ENCODE measurements at places on chromosomes 1 and 21.
A peak's percentile ranks its signal among the peaks of the same experiment; 100 is the strongest.

GRCh38 chr1:84581648-84582047, 7.4 kb upstream of the CTBS start:
- no peak for DNase-seq

DNA sequence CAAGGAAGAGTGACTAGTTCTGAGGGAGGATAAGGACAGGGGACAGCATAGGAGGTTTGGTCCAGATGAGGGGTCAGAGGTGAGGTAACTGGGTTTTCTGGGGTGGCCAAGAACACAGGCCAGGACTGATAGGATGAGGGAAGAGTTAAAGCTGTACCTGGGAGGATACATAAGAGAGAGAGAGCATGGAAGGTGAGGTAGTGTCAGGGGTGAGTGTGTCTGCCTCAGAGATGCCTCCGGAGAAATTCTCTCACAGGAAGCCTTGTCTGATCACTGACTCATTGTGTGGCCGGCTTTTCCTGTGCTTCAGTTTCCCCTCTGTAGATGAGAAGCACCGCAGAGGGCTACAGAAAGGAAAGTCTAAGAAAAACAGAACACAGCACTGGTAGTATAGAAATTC, 40.2 kb downstream of the FASLG start:
- no peak for DNase-seq

DNA sequence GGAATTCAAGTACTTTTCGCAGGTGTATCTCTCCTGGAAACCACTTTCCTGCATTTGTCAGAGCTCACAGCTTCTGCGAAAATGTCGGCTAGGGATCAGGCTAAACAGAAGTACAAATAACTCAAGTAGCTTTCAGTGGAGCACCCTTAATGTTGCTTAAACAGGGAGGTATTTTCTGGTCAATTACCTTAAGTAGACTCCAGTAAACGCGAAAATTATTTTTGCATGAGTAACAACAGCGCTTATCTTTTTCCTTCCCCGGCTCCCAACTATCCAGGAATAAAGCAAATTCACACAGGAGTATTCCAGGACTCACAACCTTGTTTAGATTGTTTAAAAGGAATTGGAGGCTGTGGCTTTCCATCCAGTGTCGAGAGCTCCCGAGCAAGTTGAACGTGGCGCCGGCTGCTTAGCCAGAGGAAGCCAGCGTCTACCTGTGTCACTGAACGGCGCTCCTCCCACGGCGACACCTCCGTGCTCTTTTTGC, 7.3 kb upstream of the SIM2 start:
- DNase-seq, result no peak

DNA sequence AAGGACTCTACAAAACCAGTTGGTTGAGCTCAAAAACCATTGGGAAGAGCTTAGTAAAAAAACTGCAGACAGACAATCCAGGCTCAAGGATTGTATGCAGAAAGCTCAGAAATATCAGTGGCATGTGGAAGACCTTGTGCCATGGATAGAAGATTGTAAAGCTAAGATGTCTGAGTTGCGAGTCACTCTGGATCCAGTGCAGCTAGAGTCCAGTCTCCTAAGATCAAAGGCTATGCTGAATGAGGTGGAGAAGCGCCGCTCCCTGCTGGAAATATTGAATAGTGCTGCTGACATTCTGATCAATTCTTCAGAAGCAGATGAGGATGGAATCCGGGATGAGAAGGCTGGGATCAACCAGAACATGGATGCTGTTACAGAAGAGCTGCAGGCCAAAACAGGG, 104.0 kb upstream of the BMP8A start:
- DNase-seq, result no peak

GRCh38 chr1:218281285-218281684, 3.8 kb upstream of the RRP15 start:
- DNase-seq, result no peak

DNA sequence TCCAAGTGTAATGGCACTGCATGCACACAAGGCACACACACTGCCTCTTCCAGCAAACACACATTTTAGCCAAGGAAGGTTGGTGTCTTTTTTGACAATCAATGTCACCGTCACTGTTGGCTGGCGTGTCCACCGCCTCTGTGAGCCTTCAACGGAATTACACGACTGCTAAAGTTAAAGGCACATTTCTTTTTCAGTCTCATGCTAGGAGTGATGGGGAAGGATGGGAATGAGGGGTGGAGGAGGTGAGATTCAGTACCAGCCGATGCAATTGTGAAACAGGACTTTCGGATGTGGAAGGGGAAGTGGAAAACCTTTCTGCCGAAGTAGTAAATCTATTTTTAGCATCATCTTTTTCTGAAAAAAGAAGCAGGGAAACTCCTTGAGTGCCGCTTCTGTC, 1.4 kb downstream of the ELAVL4 start:
- DNase-seq, result peak; percentile 26

- DNase-seq, result no peak
Observed at GRCh38 chr1:70084314-70084915, 121.0 kb downstream of the LRRC40 start.

DNA sequence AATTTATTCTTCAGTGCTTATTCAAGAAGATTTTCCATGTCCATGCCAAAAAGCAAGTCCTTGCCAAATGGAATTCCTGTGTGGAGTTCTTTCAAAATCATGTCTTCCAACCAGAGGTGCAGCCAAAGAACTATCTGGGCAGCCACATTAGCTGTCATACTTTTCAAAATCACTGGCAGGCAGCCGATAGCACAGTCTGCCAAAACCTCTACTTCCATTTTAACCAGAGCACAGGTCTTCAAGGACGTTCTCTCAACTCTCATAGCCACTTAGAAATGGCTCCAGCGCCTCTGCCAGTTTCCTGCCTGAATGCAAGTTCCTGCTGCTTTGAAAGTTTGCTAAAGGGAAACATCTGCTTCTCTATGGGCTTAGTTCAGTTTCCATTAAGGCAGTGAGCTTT, 975.7 kb upstream of the ADGRL4 start:
- peak; percentile 64 for DNase-seq

- no peak for DNase-seq
Observed at GRCh38 chr21:15365751-15366392, 301.1 kb upstream of the NRIP1 start.

DNA sequence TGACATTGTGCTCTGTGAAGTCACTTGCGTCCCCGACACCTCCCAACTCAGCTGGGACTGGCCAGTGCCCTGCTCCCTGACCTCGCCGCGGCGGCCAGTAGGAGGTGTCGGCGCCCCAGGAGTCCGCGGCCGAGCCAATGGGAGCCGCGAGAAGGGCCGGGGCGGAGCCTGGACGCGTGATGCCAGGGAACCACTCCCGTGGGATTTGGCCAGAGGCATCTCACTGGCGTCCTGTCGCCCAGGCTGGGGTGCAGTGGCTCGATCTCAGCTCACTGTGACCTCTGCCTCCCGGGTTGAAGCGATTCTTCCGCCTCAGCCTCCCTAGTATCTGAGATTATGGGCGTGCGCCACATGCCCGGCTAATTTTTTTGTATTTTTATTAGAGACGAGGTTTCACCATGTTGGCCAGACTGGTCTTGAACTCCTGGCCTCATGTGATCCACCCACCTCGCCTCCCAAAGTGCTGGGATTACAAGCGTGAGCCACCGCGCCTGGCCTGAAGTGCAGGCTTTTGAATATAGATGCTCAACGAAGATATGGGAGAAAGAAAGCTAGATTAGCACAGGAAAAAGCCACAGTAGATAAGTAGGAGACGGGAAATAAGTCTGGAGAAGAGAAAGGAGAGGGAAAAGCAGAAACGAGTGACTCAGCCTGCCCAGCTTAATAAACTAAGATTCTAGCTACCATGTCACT, 38.0 kb downstream of the ZBTB8OS start:
- peak; percentile 86 for DNase-seq

DNA sequence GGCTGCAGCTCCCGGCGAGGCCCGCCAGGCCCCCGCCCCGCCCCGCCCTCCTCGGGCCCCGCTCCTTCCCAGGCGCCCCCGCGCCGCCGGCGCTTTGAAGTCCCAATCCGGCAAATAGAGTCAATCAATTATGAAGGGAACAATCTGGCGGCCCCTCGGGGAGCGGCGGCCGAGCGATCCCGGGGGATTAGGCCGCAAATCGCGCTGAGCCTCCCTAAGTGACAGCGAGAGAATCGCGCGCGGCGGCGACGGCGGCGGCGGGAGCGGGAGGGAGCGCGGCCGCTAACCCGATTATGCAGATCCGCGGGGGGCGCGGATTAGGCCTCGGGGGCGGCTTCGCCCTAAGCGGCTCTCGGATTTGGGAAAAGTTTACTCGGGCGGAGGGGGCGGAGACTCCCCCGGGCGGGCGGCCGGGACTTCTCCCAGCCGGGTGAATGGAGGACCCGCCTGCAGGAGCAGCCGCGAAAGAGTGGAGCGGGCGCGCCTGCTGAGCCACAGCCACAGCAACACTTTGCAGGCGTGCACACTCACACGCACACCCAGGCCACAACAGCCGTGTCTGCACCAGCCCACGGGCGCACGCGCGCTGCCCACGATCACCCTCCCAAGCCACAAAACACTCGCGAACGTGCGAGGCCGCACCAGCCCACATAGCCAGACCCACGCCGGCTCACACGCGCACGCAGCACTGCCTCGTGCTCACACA, 23.0 kb upstream of the DMBX1 start:
- no peak for DNase-seq

DNA sequence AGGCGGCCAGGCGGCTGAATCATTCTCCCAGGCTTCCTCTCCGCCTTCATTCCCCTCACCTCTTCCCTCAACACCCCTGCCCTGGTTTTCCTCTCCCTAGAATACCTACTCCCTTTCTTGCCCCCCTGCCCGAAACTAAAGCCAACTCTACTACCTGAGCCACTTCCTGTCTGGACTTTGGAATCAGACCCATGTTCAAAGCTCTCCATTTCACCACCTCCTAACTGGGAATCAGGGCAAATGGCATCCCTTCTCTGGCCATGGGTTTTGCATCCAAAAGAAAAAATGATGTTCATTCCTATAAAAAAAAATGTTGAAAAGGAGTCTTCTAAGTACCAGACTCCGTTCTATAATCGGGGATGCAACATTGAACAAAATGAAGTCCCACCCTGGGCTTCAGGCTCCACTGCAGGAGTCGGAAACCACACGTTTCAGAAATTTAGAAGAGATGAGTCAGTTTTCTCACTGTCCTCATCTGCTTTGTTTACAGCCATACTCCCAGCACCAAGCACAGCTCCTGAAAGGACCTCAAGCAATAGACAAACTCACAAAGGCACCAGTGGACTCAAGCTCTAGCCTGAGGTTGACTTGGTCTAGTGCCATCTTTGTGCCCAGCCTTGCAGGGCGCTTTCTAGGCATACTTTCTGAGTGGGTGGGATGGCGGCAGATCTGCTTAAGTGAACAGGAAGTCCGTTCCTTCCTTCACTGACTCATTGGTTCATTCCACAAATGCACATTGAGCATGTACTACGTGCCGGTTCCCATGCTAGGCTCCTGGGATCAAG, 176.2 kb downstream of the IGSF21 start:
- DNase-seq, result no peak

DNA sequence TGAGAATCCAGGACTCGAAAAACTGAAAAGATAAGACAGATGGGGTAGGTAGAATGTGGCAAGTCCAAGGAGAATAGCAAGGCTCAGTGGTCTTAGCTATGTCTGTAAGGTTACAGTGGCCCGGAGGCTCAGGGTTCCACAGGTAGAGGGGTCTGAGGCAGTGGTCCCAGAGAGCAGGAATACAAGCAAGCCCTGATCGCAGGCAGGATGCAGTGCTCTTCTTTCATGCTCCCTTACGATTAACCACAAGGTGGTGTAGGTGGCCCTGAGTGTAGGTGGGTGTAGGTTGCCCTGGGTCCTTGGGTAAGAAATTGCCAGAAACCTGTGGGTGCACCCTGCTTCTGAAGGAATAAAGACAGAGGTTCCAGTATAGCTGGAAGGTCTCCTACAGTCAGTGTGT, 99.1 kb upstream of the RAB3GAP2 start:
- DNase-seq, result no peak

GRCh38 chr1:9869831-9870251, 40.2 kb downstream of the CTNNBIP1 start:
- no peak for DNase-seq

DNA sequence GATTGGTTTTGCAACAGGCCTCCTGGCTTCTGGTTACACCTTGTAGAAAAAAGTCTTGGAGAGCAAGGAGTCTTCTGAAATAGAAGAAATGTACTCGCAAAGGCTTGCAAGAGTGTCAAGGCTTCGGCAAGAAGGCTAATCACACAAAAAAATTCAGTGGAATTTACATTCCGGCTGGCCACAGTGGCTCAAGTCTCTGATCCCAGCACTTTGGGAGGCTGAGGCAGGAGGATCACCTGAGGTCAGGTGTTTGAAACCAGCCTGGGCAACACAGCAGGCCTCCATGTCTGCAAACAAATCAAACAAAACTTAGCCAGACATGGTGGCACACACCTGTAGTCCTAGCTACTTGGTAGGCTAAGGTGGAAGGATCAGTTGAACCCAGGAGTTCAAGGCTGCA, 7.7 kb upstream of the DOP1B start:
- no peak for DNase-seq

GRCh38 chr21:37176716-37177115, 90.4 kb downstream of the VPS26C start:
- no peak for DNase-seq

DNA sequence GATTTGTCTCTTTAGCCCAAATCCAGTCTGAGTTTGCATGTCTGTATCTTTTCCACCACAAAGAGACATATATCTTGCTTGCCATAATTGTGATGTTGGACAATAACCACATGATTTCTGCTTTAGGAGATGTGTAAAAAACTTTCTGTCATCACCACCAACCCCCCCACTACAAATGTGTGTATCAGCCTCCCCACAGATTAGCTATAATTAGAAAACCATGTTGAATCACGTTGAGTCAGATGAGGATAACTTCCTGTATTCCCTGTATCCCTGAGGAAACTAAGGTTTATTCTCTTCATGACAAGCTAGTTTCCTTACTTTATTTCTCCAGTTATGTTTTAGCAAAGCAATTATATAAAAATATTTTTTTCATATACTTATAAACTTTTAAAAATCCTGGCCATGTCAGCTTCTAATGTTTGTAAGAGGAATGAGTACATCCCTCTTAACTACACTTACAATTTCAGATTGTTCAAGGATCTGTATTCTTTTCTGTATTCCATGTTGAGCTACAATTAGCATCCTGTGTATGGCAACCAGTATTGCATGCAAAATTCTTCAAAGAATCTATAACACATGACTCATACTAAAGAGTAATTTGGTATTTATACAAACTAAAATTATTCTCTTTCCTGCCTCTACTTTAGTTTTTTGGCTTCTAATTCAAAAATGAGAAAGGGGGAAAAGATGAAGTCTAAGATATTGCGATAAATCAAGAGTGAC, 143.0 kb downstream of the FMN2 start:
- DNase-seq, result no peak

DNA sequence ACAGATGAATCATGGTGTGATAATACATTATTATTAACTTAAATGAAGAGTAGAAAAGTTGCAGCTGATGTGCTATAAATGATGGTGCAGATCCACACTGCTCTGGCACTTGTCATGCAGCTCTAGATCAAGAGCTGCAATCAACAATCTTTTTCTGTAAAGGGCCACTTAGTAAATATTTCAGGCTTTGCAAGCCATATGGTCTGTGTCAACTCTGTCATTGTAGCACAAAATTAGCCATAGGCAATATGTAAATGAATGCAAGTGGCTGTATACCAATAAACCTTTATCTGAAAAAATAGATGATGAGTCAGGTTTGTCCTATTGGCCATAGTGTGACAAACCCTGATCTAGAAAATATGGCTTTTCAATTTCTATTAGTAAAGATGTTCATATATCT, 66.6 kb downstream of the RGS18 start:
- DNase-seq, result no peak
